Right hindlimb (tissue), 1 donor: ENCODE measurements at places on chromosomes 7 and 10.

DNA sequence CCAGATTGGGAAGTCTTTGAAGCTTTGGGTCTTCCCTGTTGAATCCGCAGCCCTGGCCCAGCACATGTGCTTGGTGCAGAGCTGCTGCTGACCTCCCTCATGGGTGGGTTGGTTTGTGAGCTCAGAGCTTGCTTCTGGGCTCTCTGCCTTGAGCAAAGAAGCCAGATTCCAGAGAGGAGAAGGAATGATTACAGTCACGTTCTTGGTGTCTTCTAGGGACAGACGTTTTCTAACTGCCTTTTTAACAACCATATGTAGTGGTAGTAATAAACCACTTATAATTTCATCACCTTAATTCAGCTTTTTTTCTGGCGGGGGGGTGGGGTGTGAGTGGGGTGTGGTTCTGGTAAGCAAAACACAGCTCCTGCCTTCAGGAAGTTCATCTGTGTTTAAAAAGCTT lies 39.5 kb downstream of the LRMDA start:
- DNase-seq: peak; percentile 64

- DNase-seq: no peak
Observed at GRCh38 chr10:17235136-17235535, 7.1 kb downstream of the VIM start.

DNA sequence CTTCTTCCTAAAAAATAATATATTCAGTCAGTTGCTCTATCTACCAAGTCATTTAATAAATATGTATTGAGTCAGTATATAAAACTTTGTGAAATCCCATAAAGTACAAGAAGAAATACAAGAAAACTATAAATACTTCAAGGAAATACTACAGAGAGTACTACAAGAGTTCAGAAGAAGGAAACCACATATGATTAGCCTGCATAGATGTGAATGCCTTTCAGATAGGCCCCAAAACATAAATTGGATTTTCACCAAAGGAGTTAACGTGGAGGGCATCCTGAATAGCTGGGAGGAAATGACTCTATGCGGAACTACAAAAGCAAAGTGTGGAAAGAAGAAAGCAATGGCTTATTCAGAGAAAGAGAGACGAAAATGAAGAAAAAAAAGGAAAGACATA lies 120.1 kb downstream of the LRRN3 start:
- no peak for DNase-seq

DNA sequence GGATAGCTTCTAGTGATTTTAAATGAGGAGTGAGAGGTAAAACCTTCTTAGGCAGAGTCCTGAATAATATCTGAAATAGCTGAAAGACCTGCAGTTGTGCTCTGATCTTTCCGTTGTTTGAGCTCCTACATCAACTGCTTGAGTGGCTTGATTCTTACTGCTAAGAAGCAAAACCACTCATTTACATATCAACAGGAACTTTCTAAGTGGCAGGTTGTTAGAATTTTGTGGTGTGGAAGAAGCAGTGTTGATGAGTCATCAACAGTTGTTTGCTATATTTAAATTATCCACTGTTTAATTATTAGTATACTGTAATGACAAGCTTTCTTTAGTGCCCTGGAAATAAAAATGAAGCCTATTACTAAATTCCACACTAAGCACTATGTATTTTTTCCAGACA lies 689.5 kb downstream of the DNAJB9 start:
- DNase-seq: no peak

DNA sequence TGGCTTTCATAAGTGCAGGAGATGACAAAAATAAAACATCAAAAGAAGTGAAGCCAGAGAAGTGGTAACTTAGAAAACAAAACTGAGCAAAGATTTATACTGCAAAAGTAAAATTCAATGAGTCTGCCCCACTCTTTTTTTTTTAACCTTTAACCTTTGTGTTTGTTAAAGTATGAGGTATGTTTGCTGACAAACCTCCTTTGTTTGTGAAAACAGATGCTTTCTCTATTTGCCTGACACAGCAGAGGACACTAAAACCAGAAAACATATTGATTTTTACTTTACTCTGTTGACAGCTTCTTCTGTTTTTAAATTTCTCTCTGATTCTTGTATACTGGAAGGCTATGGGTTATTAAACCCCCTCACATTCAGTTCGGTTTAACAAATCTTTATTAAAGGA lies 57.6 kb downstream of the SGMS1 start:
- DNase-seq: no peak

GRCh38 chr10:100158044-100158805 lies 27.6 kb downstream of the ERLIN1 start:
- DNase-seq: no peak

DNA sequence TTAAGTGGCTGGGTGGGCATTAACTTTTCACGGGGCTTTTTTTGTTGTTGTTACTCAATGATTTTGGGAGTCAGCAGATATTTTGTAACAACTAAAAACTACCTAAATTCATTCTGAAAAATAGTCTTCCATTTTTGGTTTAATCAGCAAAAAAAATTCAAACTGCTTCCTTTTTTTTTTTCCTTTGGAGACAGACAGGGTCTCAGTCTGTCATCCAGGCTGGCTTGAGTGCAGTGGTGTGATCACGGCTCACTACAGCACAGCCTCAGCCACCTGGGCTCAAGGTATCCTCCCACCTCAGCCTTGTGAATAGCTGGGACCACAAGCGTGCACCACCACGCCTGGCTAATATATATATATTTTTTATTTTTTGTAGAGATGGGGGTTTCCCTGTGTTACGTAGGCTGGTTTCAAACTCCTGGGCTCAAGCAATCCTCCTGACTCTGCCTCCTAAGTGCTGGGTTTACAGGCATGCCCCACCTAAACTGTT lies 36.5 kb downstream of the SKIDA1 start:
- no peak for DNase-seq

DNA sequence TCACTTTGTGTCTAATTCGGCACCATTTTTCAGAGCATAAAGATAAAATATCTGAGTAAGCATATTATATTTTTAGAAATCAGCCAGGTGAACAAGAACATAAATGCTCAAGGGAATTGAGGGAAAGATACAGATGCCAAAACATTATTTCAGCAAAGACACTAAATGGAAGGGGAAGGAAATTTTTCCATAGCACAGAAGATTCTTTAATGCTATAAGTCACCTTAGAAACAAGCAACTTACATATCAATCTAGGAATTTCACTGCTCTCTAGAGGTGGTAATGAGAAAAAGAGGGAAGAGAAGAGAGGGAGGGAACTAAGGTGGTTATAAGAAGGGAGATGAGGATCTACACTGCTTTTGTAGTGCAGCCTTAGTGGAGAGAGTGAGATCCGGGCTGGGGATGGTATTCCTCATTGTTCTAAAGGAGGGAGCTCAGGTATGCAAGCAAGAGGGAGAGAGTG lies 20.4 kb downstream of the ZNF365 start:
- DNase-seq: no peak

DNA sequence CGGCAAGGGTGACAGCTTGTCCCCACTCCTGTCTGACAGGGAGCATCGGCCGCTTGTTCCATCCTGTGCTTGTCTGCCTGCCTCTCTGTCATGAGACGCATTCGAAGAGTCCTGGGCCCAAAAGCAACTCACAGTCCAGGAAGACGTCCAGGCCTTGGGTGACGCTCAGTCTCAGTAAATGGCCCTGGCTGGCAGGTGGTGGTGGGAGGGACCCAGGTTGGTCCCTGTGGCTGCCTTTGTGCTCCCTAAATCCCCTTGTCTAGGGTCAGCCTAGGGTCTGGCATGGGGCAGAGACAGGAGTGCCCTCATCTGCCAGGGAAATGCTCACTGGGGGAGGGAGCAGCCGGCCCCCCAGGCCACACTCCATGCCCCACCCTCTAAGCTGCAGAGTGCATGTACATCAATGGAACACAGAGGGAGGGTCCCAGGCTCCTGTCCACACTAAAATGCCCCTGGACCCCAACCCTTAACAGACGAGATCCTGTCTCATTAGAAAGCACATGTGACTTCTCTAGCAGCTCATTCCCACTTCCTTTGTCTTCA lies 295.2 kb upstream of the ZNF32 start:
- DNase-seq: no peak

- DNase-seq: no peak
Observed at GRCh38 chr7:27242154-27242553, 448 bp upstream of the EVX1 start.

- DNase-seq: no peak
Observed at GRCh38 chr7:26592011-26592410, 272.4 kb downstream of the SKAP2 start.

DNA sequence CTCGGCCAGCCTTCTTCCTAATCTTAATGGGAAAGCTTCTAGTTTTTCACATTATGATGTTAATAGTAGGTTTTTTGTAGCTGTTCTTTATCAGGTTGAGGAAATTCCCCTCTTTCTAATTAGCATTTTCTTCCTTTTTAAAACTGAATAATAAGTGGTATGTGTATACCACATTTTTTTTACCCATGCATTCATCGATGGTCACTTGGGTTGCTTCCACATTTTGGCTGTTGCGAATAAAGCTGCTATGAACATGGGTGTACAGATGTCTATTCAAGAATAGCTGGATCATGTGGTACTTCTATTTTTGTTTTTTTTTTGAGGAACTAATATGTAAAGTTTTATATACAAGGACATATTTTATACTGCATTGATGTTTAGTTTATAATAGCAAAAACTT lies 44.3 kb downstream of the NRF1 start:
- no peak for DNase-seq

DNA sequence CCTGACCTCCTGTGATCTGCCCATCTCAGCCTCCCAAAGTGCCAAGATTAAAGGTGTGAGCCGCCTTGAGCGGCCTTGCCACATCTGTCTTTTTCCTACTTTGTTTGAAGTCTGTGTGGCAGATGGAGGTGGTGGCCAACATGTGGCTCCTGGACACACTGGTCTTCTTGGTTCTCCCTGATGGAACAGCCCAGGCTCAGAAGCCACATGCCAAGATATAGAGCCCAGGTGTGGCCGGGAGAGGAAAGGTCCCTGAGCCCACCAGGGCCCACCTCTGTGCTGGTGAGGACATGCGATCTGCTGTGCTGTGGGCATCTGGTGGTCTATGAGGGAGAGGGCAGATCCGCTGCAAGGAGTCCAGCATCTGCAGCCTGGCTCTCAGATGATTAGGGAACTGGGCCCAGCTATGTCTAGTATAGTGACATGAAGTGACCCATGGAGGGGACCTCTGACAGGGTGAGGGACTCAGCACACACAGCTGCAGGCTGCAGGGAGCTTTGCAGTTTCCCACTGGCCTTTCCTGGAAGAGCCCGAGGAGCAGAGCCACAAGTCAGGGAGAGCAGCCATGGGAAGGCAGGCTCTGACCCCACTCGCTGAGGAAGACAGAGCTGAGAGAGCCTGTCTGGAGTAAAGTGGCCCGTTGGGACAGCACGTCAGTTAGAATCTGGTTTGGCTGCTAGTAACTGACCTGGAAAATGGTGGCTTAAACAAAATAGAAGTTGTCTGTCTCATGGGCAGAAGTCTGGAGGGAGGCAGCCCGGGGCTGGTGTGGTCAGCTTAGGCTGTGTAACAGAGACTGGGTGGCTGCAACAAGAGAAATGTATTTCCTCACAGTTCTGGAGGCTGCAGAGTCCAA lies 25.9 kb downstream of the ADCY1 start:
- peak; percentile 22 for DNase-seq

DNA sequence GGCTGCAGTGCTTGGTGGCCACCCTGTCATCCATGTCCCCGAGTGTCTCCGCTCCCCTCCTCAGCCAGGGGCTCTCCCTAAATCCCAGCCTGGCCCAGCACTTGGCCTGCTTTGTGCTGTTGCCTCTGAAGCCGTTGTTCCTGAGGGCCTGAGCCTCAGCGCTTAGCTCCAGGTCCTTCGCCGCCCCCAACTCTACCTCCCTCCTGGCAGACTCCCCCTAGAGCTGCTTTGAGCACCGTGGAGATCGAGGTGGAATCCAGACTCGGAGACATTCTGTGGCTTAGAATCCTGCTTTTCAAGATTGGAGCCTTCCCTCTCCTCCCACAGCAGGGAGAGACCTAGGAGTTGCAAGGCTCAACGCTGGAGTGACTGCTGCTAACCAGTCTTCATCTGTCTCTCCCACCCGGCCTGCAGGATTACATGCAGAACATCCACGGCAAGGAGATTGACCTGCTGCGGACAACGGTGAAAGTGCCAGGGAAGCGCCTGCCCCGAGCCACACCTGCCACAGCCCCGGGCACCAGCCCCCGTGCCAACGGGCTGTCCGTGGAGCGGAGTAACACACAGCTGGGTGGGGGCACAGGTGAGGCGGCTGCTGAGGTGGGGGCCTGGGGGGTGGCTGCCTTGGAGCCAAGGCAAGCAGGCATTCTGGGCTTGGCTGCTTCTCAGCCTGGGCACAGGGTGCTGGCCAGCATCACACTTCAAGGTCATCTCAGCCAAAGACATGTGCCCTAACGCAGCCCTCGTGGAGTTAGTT lies 33.3 kb downstream of the GBX1 start:
- no peak for DNase-seq

DNA sequence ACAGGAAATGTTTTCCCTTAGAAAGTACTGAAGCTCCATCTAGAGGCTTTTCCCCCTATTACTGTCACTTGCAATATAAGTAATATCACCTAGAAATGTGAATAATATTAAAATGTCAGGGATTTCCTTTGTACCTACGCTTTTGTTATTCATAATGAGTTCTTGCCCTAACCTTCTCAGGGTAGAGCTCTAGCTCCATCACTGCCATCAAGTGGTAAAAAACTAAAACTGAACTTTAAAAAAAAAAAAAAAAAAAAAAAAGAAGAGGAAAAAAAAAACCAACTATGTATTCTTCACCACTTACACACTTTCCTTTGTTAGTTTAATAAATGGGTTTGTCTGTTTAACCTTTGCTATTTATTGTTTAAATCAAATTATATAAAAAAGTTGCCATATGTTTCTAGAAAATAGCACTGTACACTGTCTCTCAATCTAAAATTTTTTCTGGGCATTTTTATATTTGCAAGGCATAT lies 49.9 kb downstream of the DNAJC1 start:
- no peak for DNase-seq

DNA sequence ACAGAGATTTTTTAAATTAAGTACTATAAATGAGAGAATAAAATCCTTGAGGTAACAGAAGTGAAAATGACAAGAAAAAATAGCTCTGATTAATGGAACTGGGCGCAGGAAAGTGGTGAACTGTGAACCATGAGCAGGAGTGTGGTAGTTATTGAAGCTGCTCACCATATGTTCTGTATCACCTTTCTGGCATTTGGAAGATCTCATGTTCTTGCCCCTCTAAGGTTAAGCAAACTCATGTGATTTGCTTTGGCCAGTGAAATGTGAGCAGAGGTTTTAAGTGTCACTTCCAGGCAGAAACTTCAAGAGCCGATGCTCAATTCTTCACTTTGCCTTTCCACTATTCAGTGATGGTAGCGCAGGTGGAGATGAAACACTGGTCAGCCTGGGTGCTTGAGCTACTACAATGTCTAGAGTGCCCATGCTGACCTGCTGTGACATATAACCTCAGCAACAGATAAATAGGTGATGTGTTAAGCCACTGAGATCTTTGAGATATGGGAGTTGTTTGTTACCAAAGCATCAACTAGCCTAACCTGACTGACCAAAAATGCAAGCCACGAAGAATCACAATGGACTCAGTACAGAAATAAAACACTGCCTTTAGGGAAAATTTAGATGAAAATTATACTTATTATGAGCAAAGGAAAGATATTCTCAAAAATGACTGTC lies 18.4 kb downstream of the MTPAP start:
- DNase-seq: no peak

DNA sequence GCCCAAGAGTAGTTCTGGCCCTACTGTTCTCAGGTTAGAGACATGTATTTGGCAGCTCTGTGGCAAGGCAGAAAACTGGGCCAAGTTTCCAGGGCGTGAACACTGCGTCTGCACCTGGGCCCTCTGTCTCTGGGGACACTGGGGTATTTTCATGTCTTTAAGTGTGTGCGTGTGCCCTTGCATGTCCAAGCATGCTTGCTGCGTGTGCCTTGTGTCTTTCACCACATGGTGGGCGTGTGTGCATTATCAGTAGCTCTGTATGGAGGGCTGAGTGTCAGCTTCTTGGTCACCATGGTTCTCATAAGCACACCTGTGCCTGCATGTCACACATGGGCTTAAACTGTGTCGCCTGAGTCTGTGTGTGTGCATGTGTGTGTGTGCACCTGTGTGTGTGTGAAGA lies 69.3 kb downstream of the HIPK2 start:
- DNase-seq: no peak
